ENCODE measurements at places on chromosomes 2 and 18.

GRCh38 chr2:192578780-192579179, 384.0 kb upstream of the TMEFF2 start:
- no peak for DNase-seq

DNA sequence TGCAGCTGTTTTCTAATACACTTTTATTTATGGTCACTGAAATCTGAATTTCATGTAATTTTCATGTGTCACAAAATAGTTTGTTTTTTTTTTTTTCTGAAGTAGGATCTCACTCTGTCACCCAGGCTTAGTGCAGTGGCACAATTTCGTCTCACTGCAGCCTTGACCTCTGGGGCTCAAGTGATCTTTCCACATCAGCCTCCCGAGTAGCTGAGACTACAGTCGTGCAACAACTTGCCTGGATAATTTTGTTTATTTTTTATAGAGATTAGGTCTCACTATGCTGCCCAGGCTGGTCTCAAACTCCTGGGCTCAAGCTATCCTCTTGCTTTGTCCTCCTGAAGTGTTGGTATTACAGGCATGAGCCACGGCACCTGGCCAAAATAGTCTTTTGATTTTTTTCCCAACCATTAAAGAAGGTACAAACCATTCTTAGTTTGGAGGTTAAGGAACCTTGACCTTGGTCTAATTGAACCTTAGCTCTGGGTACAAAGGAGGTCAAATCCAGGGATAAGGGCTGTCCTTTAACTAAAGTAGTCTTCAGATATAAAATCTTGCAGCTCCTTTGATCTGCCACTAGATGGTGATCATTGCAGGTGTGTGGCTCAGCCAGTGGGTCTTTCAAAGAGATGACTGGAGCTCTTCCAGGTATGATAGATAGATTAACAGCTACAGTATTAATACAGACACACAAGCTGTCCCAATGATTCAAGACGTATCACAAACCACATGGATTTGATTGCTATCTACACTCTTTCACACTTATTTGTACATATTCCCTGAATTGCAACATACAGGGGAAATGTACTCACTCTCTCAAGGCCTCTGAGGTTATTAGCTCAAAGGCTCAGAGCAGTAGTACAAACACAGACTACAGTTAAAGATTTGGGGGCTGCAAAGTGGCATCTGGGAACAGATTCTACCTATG, 4.7 kb upstream of the KRCC1 start:
- peak; percentile 8 for DNase-seq

DNA sequence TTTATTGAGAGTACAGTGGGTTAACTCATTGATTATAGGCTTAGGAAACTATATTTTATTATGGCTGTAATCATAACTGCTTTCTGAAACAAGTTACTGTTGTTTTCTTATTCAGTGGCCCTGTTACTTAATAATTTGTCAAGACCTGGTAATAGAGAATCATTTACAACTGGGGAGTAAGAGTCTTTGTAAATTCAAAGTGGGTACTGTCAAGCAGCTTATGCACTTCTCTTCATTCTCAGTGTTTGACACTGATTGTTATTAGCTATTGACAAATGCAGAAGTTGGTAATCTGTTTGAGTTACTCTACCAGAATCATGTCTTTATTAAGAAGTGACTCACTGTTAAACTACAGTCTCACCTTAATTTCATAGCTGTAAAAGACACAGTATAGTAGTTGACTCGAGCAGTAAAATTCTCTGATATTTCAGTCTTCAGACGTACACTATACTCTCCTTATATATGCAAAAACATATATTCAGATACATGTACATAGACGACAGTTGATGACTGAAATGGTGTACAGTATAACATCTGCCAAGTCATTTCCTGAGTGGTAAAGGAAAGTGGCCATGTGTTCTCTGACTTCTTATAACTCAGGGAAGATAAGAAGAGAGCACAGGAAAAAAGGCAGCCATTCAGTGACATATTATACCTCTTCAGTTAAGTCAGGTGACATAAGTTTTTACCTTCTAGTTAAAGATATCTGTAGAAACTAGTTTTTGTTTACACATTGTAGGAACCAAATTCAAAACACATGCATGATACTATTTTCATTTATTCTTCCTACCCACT, 36.0 kb upstream of the TTC27 start:
- DNase-seq: no peak

DNA sequence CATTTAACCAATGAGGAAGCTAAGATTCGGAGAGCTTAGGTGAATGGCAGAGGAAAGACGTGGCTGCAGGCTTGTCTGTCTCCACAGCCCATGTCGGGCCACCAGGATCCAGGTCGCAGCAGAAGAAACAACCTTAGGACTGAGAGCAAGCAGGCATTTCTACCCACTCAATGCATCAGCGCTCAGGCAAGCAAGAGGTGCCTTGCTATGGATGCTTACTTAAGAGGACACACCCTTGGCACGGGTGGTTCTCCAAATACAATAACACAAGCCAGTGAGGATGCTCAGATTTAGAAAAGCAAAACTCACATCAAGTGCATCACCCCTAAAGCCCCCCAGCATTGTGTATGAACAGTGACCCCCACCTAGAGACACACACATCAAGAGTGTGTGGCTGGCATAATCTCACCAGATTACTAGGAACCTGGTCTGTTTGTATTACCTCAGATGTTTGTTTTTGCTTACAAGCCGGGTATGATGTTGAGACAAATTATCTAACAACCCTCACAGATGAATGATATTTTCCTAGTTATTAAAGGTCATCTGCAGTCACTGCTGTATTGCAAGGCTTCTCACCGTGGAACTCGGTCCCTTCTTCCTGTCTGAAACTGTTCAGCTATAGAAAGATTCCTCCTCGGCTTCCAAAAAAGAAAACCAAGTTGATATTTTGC, 34.2 kb upstream of the NPAS2 start:
- no peak for DNase-seq
